ENCODE measurements at places on chromosomes 2 and 18.

DNA sequence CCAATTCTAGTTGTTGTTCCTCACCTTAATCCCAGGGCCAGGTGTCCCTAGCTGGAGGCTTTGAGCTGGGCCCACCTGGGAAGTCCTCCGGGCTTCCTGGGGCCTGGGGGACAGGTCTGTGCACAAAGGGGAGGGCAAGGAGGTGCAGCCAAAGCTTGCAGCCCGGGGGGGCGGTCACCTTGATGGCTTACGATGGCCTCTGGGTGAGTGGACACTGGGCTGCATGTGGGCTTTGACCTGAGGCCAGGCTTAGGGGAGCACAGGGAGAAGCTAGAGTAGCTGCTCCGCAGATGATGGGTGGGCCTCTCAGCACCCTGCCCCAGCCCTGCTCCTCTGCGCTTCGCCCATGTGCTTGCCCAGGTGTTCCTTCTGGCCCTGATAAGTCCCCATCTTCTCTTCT, 41.8 kb upstream of the HAAO start:
- DNase-seq: no peak

DNA sequence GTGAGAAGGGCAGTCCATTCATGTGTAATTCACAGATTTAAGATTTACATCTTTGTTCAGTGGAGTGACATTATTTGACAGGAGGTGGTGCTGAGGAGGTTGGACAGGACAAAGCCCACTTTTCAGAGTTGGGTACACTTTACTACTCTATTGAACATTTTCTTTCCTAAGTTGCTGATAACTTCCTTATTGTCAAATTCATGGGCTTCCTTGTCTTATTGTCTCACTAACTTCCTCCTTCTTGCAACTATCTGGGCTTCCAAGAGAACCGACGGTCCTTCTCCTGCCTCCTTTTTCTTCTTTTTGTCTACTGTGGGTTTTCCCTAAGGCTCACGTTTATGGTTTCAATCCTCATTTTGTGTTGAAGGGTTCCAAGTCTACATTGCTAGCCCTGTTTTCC, 67.7 kb upstream of the DNMT3A start:
- no peak for DNase-seq

- DNase-seq: no peak
Observed at GRCh38 chr2:203240491-203240890, 1.7 kb downstream of the CYP20A1 start.

- no peak for DNase-seq
Observed at GRCh38 chr2:128501006-128501690, 182.5 kb upstream of the HS6ST1 start.

GRCh38 chr18:10190564-10190963, 263.9 kb upstream of the APCDD1 start:
- no peak for DNase-seq

DNA sequence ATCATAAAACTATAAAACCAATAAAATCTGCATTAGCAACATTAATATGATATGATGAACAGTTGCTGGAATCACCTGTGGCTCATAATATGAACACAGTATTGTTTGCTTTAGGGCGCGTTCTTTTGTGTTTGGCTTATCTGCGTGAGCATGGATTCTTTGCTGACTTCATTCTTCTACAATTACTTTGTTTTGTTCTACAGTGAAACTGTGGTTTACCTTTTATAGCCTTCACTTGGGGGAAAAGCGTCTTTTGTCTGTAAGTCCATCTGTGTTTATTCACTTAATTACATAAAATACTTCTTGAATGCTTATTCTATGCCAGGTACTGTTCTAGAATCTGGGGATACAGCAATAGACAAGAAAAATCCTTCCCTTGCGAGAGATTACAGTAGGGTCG, 74.0 kb upstream of the SEC11C start:
- DNase-seq: no peak

- no peak for DNase-seq
Observed at GRCh38 chr2:120269816-120270215, 17.2 kb downstream of the RALB start.
